ENCODE measurements at places on chromosomes 4 and X.
A peak's percentile ranks its signal among the peaks of the same experiment; 100 is the strongest.

DNA sequence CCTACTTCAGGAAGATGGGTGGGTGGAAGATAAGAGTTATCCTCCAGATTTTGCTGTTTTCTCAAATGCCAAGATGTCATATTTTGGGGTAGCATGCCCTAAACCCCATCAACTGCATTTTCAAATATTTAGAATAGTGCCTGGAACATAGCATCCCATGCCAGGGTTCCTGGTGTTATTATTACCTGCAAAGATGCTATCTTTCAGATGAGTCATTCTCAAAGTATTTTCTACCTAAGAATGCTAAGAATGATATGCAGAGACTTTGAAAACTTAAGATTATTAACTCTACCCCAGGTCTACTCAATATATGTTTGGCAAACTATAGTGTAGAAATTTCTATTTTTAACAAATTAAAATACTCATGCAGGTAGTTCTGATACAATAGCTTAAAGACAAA lies 934.3 kb upstream of the SLIT2 start:
- DNase-seq, result no peak

GRCh38 chrX:79133904-79134303 lies 10.6 kb upstream of the GPR174 start:
- no peak for DNase-seq

GRCh38 chrX:153609917-153610835 lies 11.2 kb upstream of the CCNQ start:
- peak; percentile 77 for DNase-seq

DNA sequence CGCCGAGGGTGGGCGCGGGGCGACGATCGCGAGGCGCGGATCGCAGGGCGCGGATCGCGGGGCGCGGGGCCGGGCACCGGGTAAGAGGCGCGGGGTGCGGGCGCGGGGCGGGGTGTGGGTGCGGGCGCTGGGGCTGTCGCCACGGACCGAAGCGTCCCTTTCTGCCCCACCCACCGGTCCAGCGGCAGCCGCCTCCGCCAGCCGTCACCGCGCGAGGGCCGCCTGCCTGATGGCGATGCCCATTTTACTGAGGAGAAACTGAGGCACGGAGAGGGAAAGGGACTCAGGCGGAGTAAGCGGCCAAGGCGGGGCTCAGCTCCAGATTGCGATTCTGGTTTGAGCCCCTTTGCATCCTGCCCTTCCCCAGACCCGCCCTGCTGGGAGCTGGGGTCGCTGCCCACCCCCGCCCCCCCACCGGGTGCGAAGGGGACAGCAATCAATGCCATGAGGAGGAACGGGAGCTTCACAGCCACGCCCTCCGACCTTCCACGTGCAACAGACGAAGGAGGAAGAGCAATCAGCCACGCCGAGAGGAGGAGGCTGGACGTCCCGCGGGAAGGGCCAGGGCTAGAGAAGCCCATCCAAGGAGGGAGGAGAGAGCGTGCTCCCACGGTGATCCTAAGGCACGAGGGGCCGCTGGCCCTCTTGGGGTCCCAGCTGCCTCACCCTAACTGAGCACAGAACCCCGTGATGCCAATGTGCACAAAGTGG lies 10.9 kb upstream of the MAN2B2 start:
- no peak for DNase-seq

- no peak for DNase-seq
These were observed 13.9 kb upstream of the CT47A1 start for GRCh38 chrX:120999413-120999812.

DNA sequence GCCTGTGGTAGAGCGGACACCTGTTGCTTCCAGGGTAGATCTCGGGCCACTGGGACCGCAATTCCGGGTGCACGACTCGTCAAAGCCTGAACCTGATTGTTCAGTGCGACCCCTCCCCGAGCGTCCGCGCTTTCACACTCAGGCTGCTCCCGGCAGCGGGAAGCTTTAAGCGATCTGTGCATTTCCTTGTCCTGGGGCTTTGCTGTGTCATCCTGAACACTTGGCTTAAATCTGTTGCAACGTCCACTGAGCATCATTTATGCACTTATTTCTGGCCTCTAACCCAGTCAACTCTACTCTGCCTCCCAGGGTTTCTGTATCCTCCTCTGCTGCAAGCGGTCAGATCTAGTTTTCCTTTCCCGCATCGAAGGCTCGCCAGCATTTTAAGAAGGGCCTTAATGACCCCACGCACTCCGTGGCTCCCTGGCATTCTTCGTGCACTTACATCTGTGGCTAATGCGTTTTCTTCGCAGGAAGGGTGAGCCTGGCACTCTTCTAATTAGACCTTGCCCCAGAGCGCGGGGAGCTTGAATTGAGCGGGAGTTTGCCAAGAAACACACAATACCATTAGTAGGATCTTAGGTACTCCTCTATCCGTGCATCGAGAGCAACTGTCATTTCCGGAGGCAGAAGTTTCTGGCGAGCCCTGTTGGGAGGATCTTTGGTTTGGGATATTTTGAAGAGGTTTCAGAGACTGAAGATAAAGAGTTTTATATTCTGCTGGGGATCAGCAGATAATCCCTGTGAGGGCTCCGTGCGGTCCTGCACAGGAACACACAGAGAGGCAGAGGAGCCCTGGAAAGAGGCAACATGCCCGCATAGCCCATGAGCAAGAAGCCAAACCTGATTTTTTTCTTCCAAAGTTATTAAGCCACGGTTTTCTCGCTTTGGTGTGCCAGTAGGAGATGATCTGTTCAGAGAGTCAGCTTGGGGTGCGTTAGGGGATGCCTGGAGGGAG lies 654 bp upstream of the DDIT4L start:
- DNase-seq, result no peak

DNA sequence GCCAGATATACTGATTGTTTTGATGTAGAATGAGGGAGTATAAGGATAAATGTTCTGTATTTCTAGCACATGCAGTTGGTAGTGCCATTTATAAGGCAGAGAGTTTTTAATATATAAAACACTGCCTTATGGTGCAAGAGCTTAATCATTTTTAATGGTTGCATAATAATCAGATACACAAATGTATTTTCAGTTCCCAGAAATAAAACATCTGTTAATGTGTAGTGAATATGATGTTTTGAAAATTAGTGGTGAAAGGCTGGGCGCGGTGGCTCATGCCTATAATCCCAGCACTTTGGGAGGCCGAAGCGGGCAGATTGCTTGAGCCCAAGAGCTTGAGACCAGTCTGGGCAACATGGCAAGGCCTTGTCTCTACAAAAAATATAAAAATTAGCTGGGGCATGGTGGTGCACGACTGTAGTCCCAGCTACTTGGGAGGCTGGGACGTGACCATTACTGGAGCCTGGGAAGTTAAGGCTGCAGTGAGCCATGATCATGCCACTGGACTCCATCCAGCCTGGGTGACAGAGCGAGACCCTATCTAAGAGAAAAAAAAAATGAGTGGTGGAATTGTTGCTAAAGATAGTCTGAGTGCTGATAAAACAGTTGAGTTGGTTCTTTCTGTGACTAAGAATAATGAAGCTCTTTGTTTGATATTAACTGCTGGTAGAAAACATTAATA lies 29.3 kb downstream of the CLCN3 start:
- peak; percentile 56 for DNase-seq

DNA sequence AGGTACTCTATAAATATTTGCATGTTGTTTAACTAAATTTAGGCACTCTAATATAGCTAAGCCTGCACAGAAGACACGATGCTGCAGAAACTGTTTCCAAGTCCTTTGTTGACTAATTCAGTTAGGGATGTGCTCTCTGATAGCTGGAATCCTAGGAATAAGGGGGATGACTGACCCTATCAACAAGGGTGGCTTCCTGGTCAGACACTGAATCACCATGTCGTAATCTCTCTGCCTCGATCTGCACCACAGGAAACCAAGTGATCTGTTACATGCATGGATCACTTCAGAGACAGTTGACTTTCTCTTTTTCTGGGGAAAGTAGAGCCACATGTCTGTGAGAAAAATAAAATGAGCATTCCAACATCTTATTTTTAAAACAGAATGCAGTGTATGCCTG lies 169.1 kb downstream of the GUCY2F start:
- no peak for DNase-seq

GRCh38 chr4:159549098-159549518 lies 446.2 kb downstream of the RAPGEF2 start:
- no peak for DNase-seq

- no peak for DNase-seq
These were observed 4.1 kb upstream of the PGRMC1 start for GRCh38 chrX:119231936-119232445.

DNA sequence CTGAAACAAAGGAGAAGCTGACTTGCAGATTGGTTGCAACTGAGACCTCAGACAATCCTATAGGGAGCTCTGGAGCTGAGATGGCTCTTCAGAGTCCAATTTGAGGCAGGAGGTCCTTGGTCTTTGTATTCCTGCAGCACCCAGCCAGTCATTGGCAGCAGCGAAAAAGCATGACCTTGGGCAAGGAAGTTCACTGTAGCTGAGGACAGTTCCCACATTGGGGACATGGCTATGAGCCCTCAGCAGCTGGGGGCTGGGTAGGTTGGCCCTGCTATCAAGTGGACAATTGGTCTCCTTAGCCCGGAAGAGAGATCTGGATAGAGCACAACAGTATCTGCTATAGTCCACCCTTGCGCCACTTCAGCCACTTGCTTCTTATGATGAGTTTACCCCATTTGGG lies 56.9 kb upstream of the ATP6AP2 start:
- no peak for DNase-seq

- DNase-seq, result no peak
These were observed 332.0 kb downstream of the NR3C2 start for GRCh38 chr4:148110169-148110568.

GRCh38 chrX:20454117-20454516 lies 187.4 kb upstream of the RPS6KA3 start:
- no peak for DNase-seq

DNA sequence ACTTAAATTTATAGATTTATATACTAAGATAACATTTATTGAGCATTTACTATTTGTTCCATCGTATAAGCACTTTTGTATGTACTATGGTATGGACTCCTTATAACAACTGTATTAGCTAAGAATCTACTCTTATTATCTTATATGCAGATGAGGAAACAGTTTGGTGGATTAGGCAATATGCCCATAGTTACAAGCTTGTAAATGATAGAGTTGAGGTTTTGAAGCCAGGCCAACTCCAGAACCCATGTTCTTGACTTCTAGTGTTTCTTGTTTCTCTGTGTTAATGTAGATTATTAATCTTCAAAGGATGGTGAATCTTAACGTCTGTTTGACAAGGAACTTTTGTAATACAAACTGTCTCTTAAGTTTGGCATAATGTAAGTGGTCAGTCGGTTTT lies 71.3 kb downstream of the STIM2 start:
- no peak for DNase-seq

DNA sequence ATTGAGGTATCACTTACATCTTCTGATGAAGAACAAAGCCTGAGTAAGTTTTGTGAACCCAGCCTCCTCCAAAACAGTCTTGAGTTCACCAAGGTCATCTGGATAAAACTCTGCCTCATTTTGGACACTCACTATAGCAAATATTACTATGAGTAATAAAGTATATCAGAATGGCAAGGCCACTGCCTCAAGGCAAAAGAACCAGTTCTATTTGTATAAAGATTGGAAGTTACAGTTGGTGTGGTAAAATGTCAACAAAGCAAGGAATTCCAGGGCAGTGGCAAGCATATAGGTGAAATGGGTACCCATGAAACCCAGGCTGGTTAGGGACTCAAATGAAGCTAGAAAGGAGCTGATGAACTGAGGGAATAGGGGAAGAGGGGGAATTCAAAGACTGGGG lies 2.4 kb upstream of the ARHGEF6 start:
- DNase-seq, result no peak
